ENCODE measurements at places on chromosomes 5 and 9.

DNA sequence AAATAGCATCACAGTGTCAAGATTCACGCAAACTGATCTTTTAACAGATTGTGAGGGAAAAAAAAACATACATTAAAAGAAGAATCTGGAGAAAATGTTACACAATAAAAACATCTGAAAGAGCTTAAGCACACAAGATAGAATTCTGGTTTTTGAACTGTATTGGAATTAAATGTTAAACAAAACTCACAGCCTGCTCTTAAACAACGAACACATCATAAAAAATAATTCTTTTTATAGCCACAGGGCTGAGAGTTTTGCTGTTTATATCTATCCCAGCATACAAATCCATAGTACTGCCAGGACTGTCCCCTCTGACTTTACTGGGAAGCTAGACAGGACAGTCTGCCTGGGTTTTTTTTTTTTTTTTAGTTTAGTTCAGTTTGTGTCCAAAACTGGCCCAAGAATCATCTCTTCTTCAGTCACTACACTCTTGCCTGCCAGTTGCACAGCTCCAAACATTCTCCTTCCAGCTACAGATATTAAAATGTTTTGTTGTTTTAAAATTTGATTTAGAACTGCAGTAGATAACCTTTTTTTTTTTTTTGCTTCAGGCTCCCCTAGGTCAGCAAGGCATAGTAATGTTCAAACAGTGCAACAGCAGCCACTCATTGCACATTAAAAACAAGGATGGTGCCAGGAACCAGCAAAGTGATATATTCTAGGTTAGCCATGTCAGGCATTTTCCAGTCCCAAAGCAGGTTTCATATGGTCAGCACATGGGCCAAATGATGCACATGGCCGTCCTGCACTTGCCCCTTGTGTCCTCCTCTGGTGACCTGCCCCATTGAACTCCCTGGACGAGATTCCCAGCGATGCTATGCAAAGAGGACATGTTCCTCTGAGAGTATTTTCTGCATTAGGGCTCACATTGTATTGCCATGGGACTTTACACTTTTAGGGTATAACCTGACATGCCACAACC lies 173.6 kb downstream of the ARL15 start:
- no peak for DNase-seq

DNA sequence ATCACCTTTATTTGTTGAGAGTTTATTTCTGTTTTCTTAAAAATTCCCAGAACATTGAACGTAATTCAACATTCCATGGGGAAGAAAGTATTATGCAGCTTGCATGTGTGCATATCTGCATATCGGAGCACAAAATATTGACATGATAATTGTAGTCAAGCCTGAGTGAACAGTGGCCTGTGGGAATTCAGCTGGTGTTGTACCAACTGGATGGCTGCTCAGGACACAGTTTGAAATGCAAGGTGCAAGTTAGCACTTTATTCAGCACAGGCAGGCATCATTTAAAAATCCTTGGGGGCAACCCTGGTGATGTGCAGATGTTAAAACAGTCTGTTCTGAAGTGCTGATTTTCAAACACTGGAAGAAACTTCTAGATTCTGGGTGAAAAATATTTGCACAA lies 82.4 kb downstream of the CNTLN start:
- no peak for DNase-seq

DNA sequence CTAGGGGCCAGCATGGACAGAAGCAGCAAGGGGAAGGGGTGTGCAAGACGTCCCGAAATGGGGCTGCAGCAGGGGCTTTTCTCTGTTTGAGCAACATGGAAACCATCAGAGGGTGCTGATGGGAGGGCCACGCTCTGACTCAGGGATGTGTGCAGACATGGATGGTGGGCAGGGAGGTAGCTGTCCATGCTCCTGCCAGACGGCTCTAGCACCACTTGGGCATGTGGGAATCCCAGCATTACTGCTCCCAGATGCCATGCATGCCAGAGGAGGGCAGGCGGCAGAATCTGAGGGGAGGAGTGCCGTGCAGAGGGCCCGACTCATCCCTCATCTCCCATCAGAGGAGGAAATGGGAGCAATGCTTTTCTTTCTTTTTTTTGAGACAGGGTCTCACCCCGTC lies 45.6 kb upstream of the SLC25A51 start:
- no peak for DNase-seq

GRCh38 chr9:27261517-27262211 lies 35.3 kb downstream of the EQTN start:
- DNase-seq: no peak

- no peak for DNase-seq
Observed at GRCh38 chr5:66720780-66721179, 124.6 kb downstream of the MAST4 start.

- DNase-seq: peak; percentile 41
Observed at GRCh38 chr5:119187776-119188529, 117.1 kb downstream of the DMXL1 start.

DNA sequence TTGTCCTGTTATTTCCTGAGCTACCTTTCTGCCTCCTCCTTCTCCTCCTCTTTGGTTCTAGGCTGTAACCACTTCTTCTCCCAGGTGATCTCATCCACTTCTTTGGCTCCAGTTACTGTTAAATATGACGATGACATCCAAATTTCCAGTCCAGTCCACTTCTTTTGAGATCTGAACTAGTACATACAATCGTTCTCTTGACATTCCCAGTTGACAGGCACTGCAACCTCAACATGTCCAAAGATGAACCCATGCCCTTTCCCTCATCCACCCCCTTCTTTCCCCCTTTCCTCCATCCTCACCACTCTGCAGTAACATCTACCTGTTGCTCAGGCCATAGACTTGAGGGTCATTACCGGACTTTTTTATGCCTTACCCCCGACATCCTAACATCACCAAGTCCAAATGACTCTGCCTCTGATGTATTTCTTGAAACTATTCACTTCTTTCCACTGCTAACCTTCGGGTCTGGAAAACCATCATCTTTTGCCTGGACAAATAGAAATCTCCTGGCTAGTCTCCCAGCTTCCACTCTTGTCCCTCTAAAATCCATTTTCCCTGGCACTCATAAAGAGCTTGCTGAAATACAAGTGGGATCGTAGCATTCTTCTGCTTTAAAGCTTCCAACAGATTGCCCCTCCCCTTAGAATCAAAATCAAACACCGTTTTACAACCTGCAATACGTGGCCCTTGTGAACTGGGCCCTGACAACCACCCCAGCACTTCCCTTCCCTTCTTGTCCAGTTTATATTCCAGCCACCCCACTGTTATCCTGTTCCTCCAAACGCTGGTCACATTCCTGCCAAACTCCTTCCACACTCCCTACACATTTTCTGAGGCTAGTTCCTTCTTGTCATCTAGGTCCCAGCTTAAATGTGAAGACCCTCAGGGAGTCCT lies 31.5 kb downstream of the KLF9 start:
- no peak for DNase-seq

GRCh38 chr5:124630767-124631704 lies 115.4 kb downstream of the ZNF608 start:
- DNase-seq: no peak
